ENCODE measurements at places on chromosomes 12 and 14.

DNA sequence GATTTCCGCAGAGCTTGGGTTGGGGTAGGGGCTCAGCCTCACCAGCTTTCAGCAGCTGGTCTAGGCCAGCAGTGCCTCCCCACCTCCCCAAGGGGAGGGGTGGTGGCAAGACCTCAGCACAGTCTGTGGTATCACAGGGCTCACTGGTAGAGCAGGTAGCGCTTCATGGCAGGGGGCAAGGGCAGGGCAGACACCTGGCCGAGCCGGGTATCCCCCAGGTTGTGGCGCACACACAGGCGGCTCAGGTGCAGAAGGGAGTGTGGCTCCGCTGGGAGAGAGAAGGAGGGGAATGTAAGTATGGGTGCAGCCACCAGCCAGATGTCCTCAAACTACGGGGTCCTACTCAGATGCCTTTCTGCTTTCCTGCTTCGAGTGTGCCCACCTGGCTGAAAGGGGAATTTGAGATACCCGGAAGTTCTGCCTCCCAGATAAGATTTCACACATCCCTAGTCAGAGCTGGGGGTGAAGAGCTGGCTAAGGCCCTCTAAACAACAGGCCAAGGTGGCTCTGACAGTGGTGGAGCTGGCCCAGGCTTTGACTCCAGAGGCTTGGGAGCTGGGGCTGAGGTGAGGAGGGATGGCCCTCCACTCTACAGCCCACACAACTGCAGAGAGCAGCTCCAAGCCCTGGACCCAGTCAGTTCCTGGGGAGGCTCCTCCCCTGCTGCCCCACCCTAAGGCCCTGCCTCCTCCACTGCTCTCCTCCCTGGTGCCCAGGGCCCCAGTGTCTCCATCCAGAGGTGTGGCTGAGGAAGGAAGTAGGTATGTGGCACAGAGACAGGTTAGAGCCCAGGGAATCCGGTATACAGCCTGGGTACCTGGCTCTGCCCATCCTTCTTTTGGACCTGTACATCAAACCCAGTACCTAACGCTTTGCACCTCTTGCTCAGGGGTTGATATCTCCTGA lies 1.8 kb downstream of the SPSB2 start:
- DNase-seq, result no peak

DNA sequence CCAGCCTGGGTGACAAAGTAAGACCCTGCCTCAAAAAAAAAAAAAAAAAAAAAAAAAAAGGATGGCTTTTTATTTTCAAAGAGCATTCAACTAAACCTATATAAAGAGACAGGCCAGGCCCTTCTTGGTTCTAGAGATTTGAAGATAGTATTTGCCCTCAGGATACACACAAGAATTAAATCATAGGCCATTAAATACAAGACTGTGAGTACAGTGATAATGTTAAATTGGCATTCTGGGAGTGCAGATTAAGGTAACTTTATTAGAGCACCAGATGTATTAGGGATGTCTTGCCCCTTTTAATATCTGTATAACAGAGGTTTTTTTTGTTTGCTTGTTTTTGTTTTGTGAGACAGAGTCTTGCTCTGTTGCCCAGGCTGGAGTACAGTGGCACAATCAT lies 61.3 kb downstream of the ATF7IP start:
- DNase-seq, result no peak

GRCh38 chr12:130981074-130981742 lies 27.5 kb downstream of the ADGRD1 start:
- DNase-seq, result no peak

GRCh38 chr14:52960627-52961026 lies 9.8 kb upstream of the FERMT2 start:
- DNase-seq, result no peak

- no peak for DNase-seq
These were observed 74.6 kb downstream of the KITLG start for GRCh38 chr12:88505696-88506095.

DNA sequence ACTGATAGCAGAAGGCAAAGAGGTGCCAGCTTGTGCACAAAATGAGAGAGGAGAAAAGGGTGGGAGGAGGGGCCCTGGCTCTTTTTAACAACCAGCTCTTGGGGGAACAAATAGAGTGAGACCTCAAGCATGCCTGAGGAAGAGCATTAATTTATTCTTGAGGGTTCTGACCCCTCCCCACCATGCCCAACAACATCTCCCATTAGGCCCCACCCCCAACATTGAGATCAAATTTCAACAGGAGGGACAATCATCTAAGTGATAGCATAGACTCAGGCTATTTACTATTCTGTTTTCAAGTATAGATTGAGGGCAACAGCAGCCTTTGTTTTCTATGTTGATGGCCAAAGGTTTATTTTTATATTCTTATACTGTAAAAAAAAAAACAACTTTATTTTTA lies 59.7 kb downstream of the FUT8 start:
- DNase-seq, result no peak
